DMS153 (cell line): ENCODE measurements at places on chromosomes 11 and 22.

DNA sequence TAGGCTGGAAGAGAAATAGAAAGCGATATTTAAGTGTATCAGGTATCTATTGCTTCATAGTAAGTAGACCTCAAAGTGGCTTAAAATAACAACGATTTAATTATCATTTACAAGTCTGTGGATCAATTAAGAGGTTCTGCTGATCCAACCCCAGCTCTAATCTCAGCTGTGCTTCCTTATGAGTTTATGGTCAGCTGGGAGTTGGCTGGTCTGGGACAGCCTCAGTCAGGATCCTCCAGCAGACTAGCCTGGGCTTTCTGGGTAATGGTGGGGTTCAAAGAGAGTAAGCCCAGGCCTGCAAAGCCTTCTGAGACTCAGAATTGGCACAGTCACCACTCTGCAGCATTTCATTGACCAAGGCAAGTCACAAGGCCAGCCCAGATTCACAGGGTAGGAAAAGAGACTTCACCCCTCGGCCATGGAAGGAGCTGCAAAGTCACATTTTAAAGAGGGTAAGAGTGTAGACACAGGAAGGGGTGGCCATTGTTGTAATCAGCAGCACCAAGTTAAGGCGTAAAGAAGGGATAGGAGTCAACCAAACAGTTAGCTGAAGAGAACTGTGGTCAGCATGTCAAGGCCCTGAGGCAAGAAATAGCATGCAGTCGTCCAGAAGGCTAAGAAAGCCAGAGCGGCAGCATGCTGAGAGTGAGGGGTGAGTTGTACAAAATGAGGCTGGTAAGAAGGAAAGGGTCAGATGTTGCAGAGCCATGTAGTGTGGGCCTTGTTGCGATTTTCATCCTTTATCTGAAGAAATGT lies 168.2 kb downstream of the ETS1 start:
- DNase-seq: no peak

DNA sequence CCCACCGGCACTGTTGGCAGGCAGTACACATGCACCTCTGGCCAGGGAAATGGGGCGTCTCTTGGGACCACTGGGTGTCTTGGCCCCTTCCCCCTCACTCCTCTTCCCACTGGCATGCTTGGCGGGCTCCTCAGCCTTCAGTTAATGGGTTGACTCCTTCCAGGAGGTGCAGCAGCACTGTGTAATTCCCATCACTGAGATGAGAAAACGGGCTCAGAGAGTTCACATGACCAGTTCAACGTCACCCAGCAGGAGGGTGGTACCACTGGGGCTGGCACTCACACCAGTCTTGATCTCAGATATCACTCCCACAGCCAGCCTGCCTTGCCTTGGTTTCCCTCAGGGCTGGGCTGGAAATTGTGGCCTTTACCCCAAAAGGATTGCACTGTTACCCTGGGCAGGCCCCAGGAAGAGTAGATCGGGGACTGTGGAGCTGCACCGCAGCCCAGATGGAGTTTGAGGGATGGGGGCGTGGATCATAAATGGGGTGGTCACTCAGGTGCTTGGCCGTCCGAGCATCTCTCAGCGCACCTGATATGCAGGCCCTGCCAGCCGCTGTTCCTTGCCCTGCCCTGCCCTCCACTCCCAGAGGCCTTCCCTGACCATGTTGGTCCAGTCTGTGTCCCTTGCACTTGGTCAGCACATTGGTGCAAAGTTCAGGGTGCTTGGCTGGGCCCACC lies 16.9 kb downstream of the CAPN5 start:
- no peak for DNase-seq

DNA sequence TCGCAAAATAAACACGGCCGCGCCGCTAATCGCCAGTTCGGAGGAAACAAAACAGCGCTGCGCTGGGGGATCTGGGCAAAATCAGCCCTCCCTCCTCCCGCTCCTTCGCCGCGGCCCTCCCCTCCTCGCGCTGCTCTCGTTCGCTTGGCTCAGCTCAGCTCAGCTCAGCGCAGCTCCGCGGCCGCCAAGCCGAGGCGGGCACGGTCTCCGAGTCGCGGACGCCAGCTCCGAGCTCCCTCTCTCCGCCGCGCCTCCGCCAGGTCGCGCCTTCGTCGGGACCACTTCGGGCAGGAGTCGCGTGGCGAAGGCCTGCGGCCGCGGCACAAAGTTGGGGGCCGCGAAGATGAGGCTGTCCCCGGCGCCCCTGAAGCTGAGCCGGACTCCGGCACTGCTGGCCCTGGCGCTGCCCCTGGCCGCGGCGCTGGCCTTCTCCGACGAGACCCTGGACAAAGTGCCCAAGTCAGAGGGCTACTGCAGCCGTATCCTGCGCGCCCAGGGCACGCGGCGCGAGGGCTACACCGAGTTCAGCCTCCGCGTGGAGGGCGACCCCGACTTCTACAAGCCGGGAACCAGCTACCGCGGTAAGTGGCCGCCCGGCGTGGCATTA lies at the start of gene SPON1:
Gene SPON1 (plus strand): TSS at position 162 of the 607 bp plus-strand sequence. CDS start 182 bp downstream, at position 344.
- peak; percentile 25 for DNase-seq

DNA sequence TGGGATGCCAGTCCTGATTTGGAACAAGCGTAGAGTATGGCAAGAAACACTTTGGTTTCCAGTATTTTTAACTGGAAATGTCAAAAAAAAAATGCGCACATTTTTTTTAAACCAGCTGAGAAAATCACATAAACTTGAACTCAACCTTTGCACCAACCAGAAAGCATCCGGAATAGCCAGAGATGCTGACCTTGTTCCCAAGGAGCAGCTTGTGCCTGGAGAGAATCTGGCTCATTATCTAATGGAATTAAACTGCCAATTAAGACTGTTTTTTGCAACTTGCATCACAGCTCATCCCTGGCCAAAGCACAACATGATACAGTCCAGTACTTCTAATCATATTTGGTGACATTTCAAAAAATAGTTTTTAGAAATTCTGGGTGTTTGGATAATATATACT lies 8.4 kb upstream of the ETS1 start:
- no peak for DNase-seq

- DNase-seq: no peak
These were observed 33.4 kb downstream of the PARVB start for GRCh38 chr22:44057401-44057987.

DNA sequence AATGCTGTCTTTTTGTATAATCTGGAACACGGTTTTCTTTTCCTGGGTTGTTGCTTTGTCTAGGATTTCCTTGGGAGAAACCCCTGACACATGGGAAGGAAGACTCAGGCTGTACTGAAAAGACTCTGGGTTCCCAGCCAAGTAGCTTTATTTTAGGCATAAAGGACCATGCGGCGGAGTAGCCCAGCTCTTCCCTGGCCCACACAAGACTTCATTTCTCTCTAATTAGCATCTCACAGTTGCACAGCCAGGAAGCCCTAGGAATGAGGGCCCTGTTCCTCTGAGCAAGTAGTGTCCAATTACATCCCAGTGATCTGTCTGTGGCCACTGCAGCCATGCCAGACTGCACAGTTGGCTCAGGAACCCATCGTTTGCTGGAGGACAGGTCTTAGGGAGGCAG lies 319.5 kb downstream of the TENM4 start:
- no peak for DNase-seq

DNA sequence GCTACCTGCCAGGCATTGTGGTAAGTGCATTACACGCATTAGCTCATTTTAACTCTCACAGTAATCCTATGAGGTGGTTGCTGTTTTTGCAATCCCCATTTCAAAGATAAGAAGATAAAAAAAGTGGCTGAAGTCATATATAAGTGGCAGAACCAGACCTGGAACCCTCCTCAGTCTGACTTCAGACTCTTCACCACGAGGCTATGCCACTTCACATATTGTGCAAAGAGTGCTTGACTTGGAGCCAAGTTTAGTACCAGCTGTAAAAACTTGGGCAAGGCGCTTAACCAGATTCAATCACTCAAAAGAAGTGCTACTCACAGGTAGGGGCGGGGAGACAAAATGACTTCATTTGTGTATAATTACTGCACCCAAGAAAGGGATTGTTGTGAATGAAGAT lies 15.3 kb downstream of the BPIFC start:
- no peak for DNase-seq

DNA sequence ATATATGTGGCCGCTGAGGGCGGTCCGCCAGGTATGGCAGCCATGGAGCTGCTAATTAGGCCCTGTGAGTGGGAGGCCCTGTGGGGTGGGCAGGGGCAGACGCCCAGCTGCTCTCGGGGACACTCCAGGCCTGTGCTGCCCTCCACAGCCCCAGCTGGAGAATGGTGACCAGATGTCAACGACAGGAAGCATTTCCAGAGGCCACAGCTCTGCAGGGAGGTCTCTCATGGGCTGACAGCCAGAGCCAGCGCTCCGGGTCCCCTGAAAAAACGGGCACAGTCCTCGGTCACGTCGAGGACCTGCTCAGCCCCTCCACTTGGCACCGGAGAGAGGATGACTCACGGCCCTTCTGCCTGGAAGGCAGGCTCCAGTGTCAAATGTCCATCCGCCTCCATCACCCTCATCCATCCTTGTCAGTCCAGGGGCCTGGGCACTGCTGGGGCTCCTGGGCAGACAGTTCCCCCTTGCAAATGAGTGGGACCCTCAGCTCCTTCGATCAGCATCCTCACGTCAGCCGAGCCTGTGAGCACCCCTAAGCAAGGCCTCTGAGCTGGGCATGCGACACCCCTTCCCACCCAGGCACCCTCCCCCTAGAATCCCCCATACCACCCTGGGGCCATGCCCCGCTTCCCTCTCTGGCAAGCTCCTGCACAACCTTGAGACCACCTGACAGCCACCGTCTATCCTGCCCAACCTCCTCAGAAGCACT lies 1.9 kb downstream of the BID start:
- DNase-seq: no peak

GRCh38 chr11:129853518-129854231 lies 38.0 kb downstream of the TMEM45B start:
- peak; percentile 93 for DNase-seq

GRCh38 chr11:92332986-92333385 lies 108.4 kb downstream of the FAT3 start:
- no peak for DNase-seq

GRCh38 chr11:14499178-14499559 lies 442 bp downstream of the COPB1 start:
- no peak for DNase-seq

DNA sequence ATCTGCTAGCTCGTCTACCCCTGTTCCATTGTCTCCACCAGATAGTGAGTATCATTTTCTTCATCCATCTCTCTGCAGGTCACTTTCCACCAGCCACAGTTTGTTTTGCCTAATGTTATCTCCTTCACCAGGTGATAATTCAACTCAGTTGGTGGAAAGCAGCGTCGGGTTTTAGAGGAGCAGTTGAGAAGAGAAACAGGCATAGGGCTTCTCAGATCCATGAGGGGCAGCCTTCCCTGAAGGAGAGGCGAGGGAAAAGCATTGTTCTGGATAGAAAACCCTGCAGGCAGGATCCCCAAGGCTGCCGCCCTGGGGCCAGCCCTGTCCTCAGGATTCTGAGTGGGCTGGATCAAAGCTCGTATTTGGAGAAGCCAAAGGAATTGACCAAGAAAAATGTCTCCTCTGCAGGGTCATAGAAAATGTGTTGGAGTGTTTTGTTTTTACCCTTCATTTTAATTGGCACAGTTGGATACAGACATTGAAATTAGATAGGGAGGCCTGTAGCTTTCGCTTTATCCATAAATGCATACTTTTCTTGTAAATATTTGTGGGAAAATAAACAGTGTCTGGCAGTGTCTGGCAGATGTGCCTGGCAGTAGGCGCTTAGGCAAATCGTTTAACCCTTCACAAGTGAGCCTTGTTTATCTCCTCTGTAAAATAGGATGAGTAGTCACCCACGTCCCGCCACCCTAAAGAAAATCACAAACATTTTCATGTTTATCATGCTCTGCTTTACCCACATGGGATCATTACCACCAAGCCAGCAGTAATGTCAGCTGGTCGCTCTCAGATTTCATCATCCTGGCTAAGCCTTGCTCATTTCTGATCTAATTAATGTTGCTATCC lies 73.4 kb upstream of the TTC12 start:
- no peak for DNase-seq

- no peak for DNase-seq
These were observed 34.6 kb upstream of the PDGFD start for GRCh38 chr11:104198576-104198975.

DNA sequence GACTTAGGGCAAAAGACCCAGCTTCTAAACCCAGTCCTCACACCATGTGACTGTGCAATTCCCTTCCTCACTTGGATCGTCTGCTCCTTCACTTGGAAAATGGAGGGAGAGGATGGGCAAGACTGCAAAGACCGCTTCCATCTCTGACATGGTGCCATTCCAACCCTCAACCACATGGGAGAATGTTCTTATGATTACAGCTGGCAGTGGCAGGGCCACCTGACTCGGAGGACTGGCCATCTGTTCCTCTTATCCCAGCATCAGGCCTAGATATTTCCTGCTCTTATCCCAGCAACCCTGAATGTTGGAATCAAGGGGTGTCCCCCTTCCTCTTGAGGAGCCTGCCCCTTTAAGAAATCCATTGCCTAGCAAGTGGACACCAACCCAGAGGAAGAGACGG lies 15.4 kb downstream of the DSCAML1 start:
- no peak for DNase-seq

- DNase-seq: no peak
These were observed 169.8 kb downstream of the C11orf91 start for GRCh38 chr11:33530815-33531214.

GRCh38 chr11:72965672-72966071 lies 151.5 kb downstream of the ATG16L2 start:
- DNase-seq: no peak

DNA sequence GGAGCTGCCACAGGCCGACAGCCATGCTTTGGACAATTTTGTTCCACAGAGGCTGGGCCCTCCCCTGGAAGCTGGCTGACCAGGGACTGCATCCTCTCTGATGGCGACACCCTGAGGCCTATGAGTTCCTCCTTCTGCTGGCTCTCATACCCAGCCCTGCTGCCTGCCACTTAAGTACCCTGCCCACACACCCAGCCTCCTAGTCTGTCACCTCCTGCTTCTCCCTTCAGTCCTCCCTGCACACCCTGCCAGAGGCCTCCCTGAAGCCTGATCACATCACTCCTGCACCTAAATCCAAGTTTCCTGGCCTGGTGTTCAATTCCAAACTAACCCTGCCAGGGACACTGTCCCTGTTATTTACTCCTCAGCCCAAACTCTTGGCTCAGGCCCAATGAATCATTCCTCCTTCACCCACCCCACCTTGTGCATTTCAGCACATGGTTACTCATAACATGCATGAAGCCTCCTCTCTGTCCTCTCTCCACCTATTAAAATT lies 136.7 kb upstream of the NECTIN1 start:
- DNase-seq: no peak

- no peak for DNase-seq
These were observed 639 bp downstream of the INCENP start for GRCh38 chr11:62124186-62125113.

- no peak for DNase-seq
These were observed 37.8 kb downstream of the GALNT18 start for GRCh38 chr11:11583801-11584529.

DNA sequence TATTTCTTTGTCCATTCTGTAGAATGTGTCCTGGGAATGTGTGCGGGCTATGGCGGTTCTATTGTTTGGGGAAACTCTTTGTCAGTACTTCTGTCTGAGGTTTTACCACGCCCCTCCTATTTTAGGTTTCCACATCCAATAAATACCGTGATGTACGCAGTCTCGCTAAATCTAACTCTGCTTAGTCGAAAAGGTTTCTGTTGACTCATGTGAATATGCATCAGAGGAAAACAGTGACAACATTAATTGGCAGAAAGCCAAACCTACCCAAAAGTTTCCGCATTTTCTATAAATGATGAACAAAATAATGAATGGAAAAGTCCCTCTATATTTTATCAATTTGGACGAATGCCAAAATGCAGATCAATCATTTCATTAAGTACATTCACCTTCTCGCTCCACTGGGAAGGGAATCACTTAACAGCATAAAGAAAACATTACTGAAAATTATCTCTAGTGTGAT lies 143.4 kb downstream of the MAML2 start:
- no peak for DNase-seq
